Pancreas (tissue), 10 donors: ENCODE measurements at places on chromosomes 6 and 20. TPM values are rescaled to one million over a fixed set of nuclear protein-coding genes. Genes with fewer than 3 reads are reported as not detected.

- H3K4me1 ChIP-seq: no peaks in the 10 kb centered on the region
- H3K27me3 ChIP-seq: no peaks in the 10 kb centered on the region
- no peak for DNase-seq
- H3K27ac ChIP-seq: no peak overlapping the region
These were observed 689.6 kb downstream of the DHX35 start for GRCh38 chr20:39651645-39652325.

GRCh38 chr6:49497304-49497703 lies 2.4 kb upstream of the GLYATL3 start:
- H3K27me3 ChIP-seq: no peaks in the 10 kb centered on the region
- DNase-seq: no peak
- H3K36me3 ChIP-seq: no peaks in the 10 kb centered on the region
- H3K27ac ChIP-seq: no peak overlapping the region
- H3K4me3 ChIP-seq: no peak overlapping the region

- H3K36me3 ChIP-seq: no peaks in the 10 kb centered on the region
- no peak overlapping the region for H3K27ac ChIP-seq
- no peaks in the 10 kb centered on the region for H3K27me3 ChIP-seq
- peaks cover 6% of the 10 kb centered on the region for H3K4me1 ChIP-seq
These were observed 17.4 kb downstream of the ITPR3 start for GRCh38 chr6:33638556-33638955.

The SDCBP2 gene
- total RNA-seq: 4.7 TPM

The LRP11 gene
- total RNA-seq: 10.9 TPM
